Diencephalon (tissue), 1 donor: ENCODE measurements at places on chromosomes 13 and 19. TPM values are rescaled to one million over a fixed set of nuclear protein-coding genes. Genes with fewer than 3 reads are reported as not detected.

Gene ERICH6B
- total RNA-seq, result not detected

Gene EVI5L
- total RNA-seq, result 55.4 TPM

Gene ZNF20
- 8.5 TPM for total RNA-seq

Gene LILRA2
- 0.46 TPM for total RNA-seq

Gene TEAD2
- total RNA-seq, result 10.8 TPM

Gene CNN1
- 0.46 TPM for total RNA-seq

Gene LIN7B
- 40.1 TPM for total RNA-seq

Gene PRR36
- 3.5 TPM for total RNA-seq

Gene DMKN
- total RNA-seq, result 15.5 TPM

Gene TMEM255B
- total RNA-seq, result 1.4 TPM

Gene IGSF23
- total RNA-seq, result not detected

Gene SLC39A3
- 33.9 TPM for total RNA-seq

Gene INSL3
- total RNA-seq, result not detected

Gene ZNF443
- 12.5 TPM for total RNA-seq

Gene IL4I1
- total RNA-seq, result 0.23 TPM

Gene SYT5
- total RNA-seq, result 67.4 TPM

Gene ADGRE3
- total RNA-seq, result not detected

Gene C1QTNF9
- total RNA-seq, result 0.23 TPM

Gene IL12RB1
- 0.69 TPM for total RNA-seq

Gene SOX1
- 14.1 TPM for total RNA-seq

Gene PRR22
- 0.69 TPM for total RNA-seq

Gene COLGALT1
- total RNA-seq, result 22.8 TPM

Gene CLEC4M
- total RNA-seq, result not detected

Gene GIPC3
- total RNA-seq, result 0.23 TPM

Gene IFNL1
- total RNA-seq, result not detected

Gene NLRP9
- not detected for total RNA-seq

Gene ZNF30
- total RNA-seq, result 9.0 TPM

Gene KIR3DL1
- total RNA-seq, result not detected

Gene KISS1R
- total RNA-seq, result 2.3 TPM

Gene ATP8A2
- total RNA-seq, result 77.0 TPM

Gene BCAM
- total RNA-seq, result 7.4 TPM

Gene HSPB6
- 0.23 TPM for total RNA-seq

Gene KIR2DL1
- total RNA-seq, result not detected

Gene SPATA13
- 50.1 TPM for total RNA-seq

Gene NKPD1
- 0.69 TPM for total RNA-seq

Gene PRTN3
- total RNA-seq, result 1.8 TPM

Gene VAV1
- total RNA-seq, result 5.1 TPM

Gene KPNA3
- 63.9 TPM for total RNA-seq

Gene HPN
- 0.23 TPM for total RNA-seq

Gene TSKS
- total RNA-seq, result not detected

Gene ZNF791
- total RNA-seq, result 24.9 TPM

Gene ERVV-1
- not detected for total RNA-seq

Gene PRR19
- total RNA-seq, result 3.5 TPM

Gene CEACAM8
- total RNA-seq, result not detected

Gene NDFIP2
- 57.4 TPM for total RNA-seq

Gene SEMA6B
- 49.1 TPM for total RNA-seq

Gene RUBCNL
- total RNA-seq, result 5.8 TPM

Gene MEDAG
- 0.46 TPM for total RNA-seq

Gene PTPRS
- total RNA-seq, result 269 TPM

Gene ZNF254
- 90.9 TPM for total RNA-seq

Gene TRMT1
- total RNA-seq, result 17.3 TPM

Gene C19orf85
- not detected for total RNA-seq

Gene TMEM150B
- not detected for total RNA-seq

Gene EFNB2
- total RNA-seq, result 24.9 TPM

Gene LRG1
- 0.23 TPM for total RNA-seq

Gene DCT
- 0.92 TPM for total RNA-seq
